OCI-M1 (cell line): ENCODE measurements at places on chromosomes 5 and 9.

DNA sequence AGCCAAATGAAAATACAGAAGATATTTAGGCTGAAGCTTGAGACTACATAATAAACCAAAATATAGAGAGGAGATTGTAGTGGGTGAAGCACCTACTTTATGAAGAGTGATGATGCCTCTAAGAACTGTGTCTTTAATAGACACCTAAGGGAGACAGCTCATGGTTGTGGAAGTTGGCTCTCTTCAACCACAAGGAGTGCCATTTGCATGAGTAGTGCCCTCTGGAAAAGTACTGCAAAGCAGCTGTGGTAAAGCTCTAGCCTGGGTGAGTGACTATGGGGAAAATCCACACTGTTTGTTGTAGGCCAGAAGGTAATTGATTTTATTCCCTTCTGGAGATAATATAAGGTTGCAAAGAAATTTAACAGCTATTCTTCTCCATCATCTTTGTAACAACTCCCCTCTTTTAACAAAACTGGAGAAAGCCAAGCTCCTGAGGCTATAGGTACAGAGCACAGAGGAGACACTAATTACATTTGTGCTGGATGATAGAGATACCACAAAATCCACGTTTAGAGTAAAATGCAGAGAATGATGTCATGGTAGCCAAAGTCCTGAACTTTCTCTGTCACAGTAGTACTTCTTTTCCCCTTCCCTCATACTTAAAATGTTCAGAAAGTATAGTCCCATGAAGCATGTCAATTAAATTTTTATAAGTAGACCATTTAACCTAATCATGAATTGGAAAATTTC lies 122.8 kb downstream of the STARD4 start:
- DNase-seq, result no peak

- peak; percentile 5 for DNase-seq
These were observed 94.4 kb upstream of the IFNE start for GRCh38 chr9:21576331-21577189.

DNA sequence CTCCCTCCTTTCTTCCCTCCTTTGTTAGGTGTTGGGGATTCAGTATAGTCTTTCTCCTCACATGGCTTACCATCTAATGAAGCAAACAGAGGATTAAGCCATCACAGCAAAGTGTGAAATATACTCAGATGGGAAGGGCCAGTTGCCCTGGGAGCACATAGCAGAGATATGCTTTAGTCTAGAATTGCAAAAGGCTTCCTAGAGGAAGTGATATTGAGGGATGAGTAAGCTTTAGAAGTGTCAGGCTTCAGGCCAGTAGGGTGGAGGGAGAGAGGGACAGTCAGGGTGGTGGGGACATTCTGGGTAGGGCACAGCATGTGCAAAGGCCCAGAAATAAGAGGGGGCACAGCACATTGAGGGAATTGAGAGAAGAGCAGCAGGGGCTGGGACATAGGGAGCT lies 46.2 kb upstream of the GLRA1 start:
- DNase-seq, result no peak

GRCh38 chr5:159787837-159788236 lies 128.4 kb upstream of the ADRA1B start:
- DNase-seq, result no peak

DNA sequence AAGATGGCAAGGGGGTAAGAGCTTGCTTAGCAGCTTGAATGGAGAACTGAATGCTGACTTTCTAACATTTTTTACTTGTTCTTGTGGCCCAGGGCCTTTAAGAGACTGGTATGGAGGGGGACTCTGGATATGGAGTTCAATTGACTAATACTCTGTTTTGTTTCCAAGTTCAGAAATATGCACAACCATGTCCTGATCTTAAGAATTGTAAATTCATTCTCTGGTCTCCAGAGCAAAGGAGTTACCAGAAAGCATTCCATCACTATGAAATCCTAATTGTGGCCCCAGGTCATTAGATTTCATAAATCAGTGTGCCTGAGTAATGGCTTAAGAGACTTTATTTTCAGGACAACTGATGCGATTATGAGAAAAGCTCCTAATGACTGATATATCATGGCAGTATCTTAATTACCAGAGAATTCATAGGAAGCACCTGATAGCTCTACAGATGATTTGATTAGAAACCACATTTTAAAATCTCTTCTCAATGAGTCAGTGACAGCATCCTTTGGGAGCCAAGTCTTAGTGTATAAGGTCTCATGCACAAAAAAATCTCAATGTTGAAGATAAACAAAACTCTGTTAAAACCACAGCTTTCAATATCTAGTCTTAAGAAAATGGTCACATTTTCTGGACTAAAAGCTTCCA lies 613.6 kb upstream of the KLF4 start:
- no peak for DNase-seq

GRCh38 chr9:125360601-125361000 lies 99.0 kb downstream of the GAPVD1 start:
- DNase-seq, result no peak

GRCh38 chr5:68287976-68288706 lies 72.6 kb downstream of the PIK3R1 start:
- no peak for DNase-seq

DNA sequence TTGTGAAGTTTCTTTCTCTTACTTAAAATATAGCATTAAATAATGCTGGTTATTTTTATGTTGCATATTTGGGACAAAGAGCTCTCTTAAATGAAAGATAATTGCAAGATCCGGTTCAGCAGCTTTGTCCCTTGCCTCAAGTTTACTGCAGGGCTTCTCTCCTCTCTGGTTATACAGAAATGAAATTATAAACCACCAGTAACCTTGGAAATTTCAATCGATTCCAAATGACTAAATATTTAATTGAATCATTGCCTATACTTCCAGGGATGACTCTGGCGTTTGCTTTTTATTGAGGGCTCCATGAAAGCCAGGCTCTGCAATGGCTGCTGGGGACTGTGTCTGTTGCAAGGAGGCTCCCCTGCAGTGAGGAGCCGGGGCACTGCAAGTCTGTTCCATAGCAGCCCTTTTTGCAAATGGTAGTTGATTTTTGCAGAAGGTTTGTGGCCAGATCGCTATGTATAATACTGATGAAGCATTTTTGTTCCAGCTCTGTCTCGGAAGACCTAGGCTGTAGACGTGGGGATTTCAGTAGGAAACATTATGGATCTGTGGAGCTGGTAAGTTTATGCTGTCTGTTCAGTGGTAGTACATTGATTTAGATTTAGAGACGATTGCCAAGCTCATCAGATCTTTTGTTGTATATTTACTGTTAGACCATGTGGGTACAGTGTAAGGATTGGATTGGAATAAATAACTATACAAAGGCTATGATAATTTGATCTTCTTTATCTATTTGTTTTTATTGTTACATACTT lies at the start of gene GARNL3:
Gene GARNL3, plus strand, starts transcription at position 313 of the 758 bp plus-strand sequence. Its CDS starts 104 bp downstream, at position 417.
- DNase-seq, result no peak

DNA sequence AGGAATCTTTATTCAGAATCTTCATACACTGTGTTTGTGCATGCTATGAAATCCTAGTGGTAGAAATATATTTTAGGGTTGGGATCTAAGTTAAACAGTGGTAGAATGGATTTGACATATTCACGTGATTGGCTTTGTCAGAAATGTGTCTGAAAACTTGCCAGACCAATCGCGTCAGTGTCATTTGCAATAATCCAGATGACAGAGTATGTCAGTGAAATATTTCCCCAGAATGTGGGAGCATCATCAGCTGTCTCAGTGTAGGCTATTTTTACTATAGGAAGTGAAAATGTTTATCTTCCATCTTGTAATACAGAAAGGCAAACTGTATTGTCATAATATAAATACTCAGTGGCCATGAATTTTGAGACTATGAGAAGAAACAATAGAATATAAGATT lies 220.6 kb upstream of the EDIL3 start:
- no peak for DNase-seq
